Left lobe of liver (tissue), 2 donors: ENCODE measurements at places on chromosomes 2 and 18. TPM values are rescaled to one million over a fixed set of nuclear protein-coding genes. Genes with fewer than 3 reads are reported as not detected.

Gene NCKAP5
- 4.6 TPM for total RNA-seq

GRCh38 chr18:75230163-75231052, 19.8 kb downstream of the TSHZ1 start:
- DNase-seq: no peak

Gene HAAO
- 188 TPM for total RNA-seq

DNA sequence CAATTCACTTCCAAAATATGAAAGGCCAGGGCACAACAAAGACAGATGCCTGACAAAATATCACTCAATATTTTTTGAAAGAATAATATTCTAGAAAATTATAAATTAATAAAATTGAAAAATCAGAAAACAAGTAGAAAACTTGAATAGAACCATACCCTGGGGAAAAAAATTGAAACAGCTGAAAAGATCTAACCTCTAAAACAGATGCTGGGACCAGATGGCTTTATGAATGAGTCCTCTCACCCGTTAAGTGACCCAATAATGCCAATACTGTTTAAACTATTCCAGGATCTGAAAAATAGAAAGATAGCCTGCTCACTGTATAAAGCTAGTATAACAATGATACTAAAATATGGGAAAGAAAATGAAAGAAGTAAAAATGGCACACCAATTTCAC, 322.3 kb upstream of the VWC2L start:
- DNase-seq: no peak

DNA sequence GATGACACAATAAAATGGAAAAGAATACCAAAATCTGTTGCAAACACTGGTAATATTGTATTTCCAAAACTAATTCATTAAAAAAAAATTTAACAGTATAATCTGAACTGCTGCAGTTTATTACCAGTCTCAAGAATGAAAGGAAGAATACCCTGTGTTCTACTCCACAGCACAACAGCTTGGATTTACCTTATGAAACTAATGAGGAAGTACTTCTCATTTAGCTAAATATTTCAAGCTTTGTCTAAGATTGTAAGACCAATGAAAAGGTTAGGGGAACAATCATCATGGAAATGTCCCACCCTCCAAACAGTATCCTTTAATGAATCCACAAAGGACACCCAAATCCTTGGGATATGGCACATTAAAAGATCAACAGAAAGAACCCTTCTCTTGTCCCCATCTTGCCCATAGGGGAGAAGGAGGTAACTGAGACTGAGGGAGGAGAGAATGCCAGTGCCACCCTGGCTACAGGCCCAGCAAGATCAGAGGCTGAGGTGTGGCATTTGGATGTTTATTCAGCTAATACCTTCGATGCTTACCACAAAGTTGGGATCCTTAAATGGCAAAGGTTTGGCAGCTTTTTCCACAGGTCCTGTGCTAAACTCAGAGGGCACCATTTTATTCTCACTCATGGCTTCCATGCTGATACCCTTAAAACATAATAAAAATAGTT, 17.7 kb downstream of the INO80C start:
- no peak for DNase-seq

Gene NT5C1B
- not detected for total RNA-seq

Gene FER1L5
- total RNA-seq: 0.10 TPM

GRCh38 chr2:88654714-88655113, 27.4 kb upstream of the EIF2AK3 start:
- no peak for DNase-seq

- DNase-seq: no peak
These were observed 38.4 kb downstream of the ADAM17 start for GRCh38 chr2:9517118-9517782.

GRCh38 chr18:8020132-8020846, 453.2 kb downstream of the PTPRM start:
- no peak for DNase-seq

GRCh38 chr2:10427618-10427949, 20.5 kb downstream of the ODC1 start:
- DNase-seq: no peak

GRCh38 chr18:78396756-78397155, 582.9 kb upstream of the SALL3 start:
- DNase-seq: no peak
